CD4-positive, alpha-beta memory T cell (primary cell): ENCODE measurements at places on chromosomes 1 and 21.

DNA sequence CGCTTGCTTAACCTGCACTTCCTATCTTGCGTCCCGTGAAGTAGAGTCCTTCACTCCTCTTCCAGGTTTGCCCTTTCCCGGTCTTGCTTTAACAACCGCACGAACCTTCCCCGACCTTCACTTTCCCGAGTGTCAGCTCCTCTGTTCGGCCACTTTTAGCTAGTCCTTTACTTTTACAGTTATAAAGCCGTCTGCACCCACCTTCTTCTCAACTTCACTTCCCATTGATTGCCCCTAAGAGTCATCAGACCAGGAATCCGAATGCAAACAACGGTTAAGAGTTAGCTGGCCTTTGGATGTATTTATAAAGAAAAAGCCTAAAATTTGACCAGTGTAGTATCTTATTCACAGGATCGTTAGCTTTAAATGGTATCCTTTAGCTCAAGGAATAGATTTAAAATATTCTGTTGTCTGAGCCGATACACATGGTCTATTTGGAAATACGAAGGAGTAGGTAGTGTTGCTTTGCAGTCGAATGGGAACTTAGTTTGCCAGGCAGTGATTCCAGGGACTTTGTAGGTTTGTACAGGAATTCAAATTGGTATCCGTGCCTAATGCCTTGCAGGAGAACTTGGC, 1.4 kb downstream of the PPP2R5A start:
- no peaks in the 10 kb centered on the region for H3K27me3 ChIP-seq
- no peaks in the 10 kb centered on the region for H3K36me3 ChIP-seq
- peaks cover 50% of the 10 kb centered on the region for H3K4me1 ChIP-seq
- peak overlapping the region; percentile 92 for H3K27ac ChIP-seq
- peak overlapping the region; percentile 85 for H3K4me3 ChIP-seq
- DNase-seq: no peak

GRCh38 chr1:197180252-197180878, 33.9 kb upstream of the ASPM start:
- no peak overlapping the region for H3K27ac ChIP-seq
- no peaks in the 10 kb centered on the region for H3K27me3 ChIP-seq
- peak; percentile 30 for DNase-seq
- no peak overlapping the region for H3K4me3 ChIP-seq

DNA sequence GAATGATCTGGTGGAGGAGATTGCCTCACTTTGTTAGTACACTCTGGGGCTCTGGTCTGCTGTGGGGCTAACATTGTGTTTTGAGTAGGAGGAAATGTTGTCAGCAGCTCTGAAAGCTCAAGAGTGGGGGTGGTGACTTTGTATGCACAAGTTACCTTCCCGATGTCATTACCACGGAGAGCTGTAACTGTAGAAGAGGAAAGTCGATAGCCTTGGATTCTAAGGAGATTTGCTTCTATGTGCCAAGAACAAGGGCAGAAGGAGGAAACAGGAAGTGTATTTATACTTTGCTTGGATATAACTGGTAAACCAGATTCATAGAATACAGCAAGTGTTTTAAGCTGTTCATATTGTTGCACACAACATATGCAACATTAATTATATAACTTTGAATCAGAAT, 196.1 kb downstream of the AMY1C start:
- no peaks in the 10 kb centered on the region for H3K4me1 ChIP-seq
- H3K4me3 ChIP-seq: no peak overlapping the region
- no peaks in the 10 kb centered on the region for H3K36me3 ChIP-seq
- no peaks in the 10 kb centered on the region for H3K27me3 ChIP-seq

GRCh38 chr1:226995365-226996332, 55.6 kb downstream of the COQ8A start:
- peaks cover 2% of the 10 kb centered on the region for H3K4me1 ChIP-seq
- H3K4me3 ChIP-seq: no peak overlapping the region
- H3K27ac ChIP-seq: no peak overlapping the region
- H3K36me3 ChIP-seq: no peaks in the 10 kb centered on the region
- H3K27me3 ChIP-seq: no peaks in the 10 kb centered on the region

- no peaks in the 10 kb centered on the region for H3K27me3 ChIP-seq
- H3K4me3 ChIP-seq: no peak overlapping the region
- no peaks in the 10 kb centered on the region for H3K36me3 ChIP-seq
- peaks cover 18% of the 10 kb centered on the region for H3K4me1 ChIP-seq
Measured at GRCh38 chr1:210372931-210373627, 44.4 kb downstream of the HHAT start.
